ENCODE measurements at places on chromosomes 16 and 17. TPM values are rescaled to one million over a fixed set of nuclear protein-coding genes. Genes with fewer than 3 reads are reported as not detected.

The ACAP1 gene
- 8.9 TPM for total RNA-seq

- H3K27ac ChIP-seq: no peak overlapping the region
- H3K27me3 ChIP-seq: peaks cover 6% of the 10 kb centered on the region
- no peaks in the 10 kb centered on the region for H3K36me3 ChIP-seq
- H3K4me1 ChIP-seq: peaks cover 3% of the 10 kb centered on the region
Observed at GRCh38 chr17:44376124-44376523, 12.5 kb upstream of the FAM171A2 start.

DNA sequence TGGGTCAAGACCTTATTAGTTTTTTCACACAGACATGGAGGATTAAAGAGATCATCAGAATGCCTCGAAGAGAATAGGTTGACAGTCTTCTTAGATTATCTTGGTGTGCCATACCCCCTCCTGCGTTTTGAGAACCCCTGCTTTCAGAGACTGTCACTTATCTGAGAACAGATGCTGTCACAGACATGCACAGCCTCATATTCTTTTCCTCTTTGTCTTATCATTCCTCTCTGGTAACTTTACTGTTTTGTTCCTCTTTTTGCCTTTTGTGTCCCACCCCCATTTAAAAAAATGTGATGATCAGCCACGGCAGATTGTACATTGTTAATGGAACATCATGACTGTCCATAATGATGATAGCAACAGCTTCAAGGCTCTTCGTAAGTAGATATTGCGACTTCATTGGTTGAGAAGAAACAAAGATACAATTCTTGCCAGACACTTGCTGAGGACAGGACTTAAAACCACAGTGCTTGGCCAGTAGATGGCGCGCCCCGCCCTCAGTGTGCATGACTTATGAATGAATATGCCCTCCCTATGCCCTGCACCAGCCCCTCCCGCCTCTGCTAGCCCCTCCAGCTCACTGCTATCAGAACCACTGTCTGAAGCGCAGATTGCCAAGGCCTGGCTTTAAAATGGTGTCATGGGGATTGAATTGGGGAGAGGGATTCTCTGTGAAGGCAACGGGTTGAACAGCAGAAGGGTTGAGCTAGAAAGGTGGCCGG lies 2.6 kb upstream of the PITPNC1 start:
- peak overlapping the region; percentile 47 for H3K4me3 ChIP-seq
- no peaks in the 10 kb centered on the region for H3K36me3 ChIP-seq
- H3K27ac ChIP-seq: peak overlapping the region; percentile 75
- DNase-seq: peak; percentile 72

DNA sequence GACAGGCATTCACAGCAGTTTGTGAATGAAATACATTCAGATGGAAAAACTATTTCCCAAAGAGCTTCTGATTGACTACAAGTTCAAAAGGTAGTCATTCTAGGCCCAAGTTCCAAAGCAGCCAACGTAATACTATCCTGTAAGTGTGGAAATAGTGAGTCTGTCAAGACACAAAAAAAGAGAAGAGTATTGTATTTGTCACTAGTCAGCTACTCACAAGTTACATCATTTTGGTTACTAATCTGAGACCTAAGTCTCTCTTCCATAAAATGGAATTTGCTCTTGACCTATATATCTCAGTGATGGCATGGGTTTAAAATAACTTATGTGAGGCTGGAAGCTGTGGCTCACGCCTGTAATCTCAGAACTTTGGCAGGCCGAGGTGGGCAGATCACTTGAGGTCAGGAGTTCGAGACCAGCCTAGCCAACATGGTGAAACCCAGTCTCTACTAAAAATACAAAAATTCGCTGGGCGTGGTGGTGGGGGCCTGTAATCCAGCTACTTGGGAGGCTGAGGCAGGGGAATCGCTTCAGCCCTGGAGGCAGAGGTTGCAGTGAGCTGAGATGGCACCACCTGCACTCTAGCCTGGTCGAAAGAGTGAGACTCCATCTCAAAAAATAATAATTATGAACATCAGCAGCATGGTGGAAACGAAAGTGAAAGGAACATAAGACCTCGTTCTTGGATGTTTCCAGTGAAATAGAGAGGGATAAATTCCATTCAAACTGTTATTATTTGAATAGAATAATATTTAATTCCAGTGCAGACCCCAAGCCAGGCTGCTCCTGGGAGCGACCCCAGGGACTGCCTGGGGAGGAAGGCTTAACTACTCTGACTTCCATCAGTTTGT lies 2.9 kb downstream of the CMC2 start:
- no peak overlapping the region for H3K4me3 ChIP-seq
- H3K27ac ChIP-seq: no peak overlapping the region
- H3K36me3 ChIP-seq: no peaks in the 10 kb centered on the region

DNA sequence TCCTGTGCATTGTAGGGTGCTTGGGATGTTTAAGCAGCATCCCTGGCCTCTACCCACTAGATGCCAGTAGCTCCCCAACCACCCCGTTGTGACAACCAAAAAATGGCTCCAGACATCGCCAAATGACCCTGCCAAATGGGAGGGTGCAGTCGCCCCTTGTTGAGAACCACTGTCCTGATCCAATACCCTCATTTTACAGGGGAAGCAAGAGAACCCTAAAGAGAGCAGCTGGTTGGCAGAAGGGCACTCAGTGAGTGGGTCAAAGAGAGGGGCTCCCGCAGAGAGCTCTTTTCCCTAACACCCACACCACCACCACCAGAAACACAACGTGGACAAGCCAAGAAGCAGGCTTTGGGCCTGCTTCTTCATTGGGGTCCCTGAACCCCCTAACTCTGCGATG lies 18.4 kb downstream of the TEKT5 start:
- no peak overlapping the region for H3K27ac ChIP-seq
- no peak for DNase-seq
- H3K4me3 ChIP-seq: no peak overlapping the region
- H3K27me3 ChIP-seq: peaks cover 3% of the 10 kb centered on the region

DNA sequence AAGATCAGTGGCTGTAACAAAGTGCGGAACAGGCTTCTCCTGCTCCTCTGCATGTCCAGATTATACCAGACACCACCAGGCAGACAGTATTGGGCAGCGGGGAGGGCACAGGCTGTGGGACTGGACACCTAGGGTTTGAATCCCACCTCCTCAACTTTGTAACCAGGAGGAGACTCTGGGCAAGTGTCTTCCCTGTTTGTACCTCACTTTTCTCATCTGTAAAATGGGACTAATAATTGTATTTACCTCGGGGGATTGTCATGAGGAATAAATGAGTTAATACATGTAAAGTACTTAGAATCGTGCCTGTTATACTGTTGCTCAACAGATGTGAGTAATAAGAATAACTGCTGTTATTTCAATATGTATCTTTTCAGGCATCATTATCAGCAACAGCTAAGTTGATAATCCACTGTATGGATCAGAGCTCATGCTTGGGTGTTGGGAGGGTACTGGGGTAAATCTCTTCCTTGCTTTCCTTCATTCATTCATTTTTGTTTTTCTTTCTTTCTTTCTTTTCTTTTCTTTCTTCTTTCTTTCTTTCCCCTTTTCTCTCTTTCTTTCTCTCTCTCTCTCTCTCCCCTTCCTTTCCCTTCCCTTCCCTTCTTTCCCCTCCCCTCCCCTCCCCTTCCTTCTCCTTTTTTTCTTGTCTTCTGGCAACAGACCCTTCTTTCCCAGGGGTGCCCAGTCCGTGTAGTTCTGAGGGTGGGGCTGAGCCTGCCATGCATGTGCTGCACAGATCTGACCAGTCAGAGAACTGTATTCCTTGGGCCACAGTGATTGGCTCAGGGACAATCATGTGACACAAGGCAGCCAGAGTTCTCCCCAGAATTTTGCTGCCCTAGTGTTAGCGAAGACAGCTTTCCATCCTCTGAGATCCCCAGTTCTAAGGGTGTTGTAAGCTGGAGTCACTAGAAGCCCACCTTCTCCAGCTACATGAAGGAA lies 25.3 kb upstream of the BRD7 start:
- no peaks in the 10 kb centered on the region for H3K27me3 ChIP-seq
- H3K36me3 ChIP-seq: no peaks in the 10 kb centered on the region
- no peak for DNase-seq

GRCh38 chr17:63928966-63929695 lies 3.0 kb downstream of the CD79B start:
- no peak overlapping the region for H3K4me3 ChIP-seq
- H3K27me3 ChIP-seq: no peaks in the 10 kb centered on the region
- no peak overlapping the region for H3K27ac ChIP-seq
- H3K4me1 ChIP-seq: no peaks in the 10 kb centered on the region
- no peak for DNase-seq
- no peaks in the 10 kb centered on the region for H3K36me3 ChIP-seq

The FOXL1 gene
- total RNA-seq: 2.5 TPM
